HTR-8/SVneo (cell line): ENCODE measurements at places on chromosomes 6 and 20.

DNA sequence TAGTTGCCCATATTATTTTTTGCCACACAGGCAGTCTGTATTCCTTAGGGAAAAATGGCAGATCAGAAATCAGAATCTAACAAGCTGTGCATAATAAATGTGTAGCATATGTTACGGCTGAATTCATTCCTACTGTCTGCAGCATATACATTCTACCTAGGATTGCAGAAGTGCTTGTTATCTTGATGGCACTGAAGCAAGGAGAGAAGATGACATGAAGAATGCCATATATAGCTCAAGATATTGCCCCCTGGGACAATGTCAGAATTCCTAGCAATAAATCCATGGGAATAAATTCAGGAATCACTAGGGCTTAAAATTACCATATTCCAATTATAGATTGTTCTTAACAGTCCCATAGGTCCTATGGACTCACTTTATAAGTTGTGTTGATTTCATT, 293.0 kb upstream of the CNR1 start:
- no peak for DNase-seq

GRCh38 chr6:73691512-73691911, 4.5 kb upstream of the CD109 start:
- no peak for DNase-seq

- DNase-seq = no peak
These were observed 143.7 kb downstream of the SCP2D1 start for GRCh38 chr20:18957328-18957727.

DNA sequence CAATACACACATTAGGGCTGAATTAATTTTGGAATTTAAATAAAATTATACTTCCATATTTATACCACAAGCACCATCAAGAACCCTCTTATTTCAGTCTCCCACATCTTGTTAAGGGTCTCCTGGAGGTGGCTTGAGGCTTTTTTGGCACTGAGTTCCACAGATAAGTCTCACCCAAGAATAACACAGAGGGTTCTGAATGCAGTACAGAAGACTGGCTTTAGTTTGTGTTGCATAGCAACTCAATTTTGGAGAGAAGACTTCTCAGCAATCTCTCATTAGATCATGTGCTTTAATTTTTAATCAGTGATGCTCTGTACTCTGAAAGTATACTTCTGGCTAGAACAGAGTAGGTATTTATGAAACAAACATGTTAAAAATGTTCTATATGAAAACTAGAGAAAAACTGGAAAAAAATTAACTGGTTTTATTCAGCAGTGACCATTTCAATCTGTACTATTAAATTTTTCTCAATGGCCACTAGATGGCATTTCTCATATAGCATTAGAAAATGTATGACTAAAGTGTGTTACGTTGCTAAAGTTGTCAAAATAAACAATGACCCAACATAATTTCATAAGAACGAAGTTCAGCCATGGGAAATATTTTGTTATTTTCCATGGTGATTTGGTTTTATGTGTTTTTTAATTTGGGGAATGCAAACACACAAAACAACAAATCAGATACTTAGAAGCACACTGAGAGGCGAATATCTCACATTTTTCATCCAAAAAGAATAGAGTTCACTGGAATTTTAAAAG, 32.7 kb upstream of the MAP7 start:
- DNase-seq = peak; percentile 51

DNA sequence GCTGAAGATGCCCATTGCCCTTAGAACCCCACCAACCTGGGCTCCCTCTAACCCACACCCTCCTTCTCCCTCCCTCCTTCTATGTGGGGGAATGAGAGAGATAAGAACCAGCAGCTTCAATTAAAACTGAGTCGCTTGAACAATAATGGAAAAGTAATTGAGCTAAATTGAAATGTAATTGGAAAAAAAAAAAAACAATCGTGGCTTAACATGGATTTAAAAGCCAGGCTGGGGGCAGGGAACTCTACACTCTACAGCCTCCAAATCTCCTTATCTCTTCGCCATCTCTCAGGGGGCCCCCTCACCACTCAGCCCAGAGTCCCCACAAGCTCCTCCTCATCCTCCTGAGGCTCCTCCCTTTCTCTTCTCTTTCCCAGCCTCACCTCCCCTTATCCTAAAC, 83.2 kb downstream of the MDGA1 start:
- DNase-seq = no peak
